ENCODE measurements at places on chromosomes 16 and 17.

DNA sequence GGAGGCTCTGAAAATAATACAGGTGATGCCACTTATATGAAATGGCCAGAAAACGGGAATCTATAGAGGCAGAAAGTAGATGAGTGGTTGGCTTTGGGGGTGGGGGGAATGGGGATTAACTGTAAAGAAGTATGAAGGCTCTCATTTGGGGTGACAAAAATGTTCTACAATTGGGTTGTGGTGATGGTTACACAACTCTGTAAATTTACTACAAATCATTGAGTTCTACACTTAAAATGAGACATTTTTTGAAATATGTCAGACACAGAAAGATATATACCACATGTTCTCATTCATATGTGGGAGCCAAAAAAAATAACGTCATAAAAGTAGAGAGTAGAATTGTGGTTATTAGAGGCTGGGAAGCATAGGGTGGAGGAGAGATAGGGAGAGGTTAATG, 25.7 kb downstream of the ARHGAP17 start:
- no peak for DNase-seq

- no peak for DNase-seq
Observed at GRCh38 chr17:77478281-77478680, 337.5 kb downstream of the SEC14L1 start.

DNA sequence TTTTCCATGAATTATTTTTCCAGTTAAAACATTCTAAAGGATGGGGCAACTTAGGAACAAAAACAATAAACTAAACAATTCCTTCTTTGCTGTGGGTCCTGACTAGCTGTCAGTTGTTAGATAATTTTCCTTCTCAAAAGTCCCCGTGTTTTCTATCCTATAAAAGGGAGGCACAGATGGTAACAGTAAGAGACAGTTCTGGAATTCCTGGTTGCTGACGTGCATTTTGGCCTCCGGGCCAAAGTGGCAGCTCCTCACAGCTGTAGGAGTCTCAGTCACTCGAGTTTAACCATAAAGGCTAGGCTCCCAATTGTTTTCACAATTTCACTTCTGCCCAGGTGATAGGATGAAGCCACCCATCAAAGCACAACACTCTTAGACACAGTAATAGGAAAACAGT, 77.0 kb upstream of the ZNF423 start:
- DNase-seq, result peak; percentile 5

GRCh38 chr17:37359682-37360188, 16.1 kb upstream of the C17orf78 start:
- DNase-seq, result peak; percentile 40

DNA sequence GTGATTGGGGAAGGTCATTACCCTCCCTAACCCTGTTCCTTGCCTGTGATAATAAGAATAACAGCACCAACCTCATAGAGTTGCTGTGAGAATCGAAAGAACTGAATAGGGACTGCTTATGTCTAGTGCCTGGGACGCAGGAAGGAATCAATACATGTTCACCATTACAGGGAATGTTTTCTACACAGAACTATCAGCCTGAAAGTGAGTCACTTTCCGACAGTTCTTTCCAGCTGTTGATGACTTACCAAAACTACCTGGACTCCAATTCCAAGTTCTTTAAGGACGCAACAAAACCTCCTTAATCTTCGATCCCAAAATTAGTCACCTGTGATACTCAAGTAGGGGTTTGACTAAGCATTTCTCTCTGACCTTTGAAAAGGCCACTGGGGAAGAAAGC, 29.4 kb downstream of the ZNF423 start:
- no peak for DNase-seq

DNA sequence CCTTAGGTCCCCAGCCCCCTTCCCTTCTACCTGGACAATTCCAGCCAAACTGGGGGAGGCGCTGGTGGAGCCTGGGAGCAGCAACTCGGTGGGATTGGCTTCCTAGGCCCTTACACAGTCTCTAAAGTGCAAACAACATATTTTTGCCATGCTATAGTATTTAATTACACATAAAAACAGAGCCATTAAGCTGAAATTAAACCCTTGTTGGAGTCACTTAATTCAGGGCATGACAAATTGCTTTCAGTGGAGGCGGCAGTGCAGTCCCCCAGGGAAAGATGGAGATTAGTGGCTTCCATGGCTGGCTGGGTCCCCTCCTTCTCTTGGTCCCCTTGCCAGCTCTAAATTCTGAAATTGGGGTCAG, 17.3 kb downstream of the IGFBP4 start:
- no peak for DNase-seq

DNA sequence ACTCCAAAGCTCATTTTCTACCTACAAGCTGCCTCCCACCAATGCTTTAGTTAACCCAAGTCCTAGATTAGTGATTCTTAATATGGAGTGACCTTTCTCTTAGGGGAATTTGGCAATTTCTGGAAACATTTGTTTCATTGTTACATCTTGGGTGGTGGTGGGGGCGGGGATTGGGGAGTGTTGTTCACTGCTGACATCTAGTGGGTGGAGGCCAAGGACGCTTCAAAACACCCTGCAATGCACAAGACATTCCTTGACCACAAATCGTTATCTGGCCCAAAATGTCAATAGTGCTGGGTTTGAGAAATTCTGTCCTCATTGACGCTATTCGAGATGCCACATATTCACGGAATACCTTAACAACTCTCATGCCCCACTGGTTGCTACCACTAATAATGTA, 282.9 kb downstream of the RBFOX1 start:
- no peak for DNase-seq

- no peak for DNase-seq
Observed at GRCh38 chr17:17505610-17506171, 9.5 kb upstream of the RASD1 start.

GRCh38 chr16:62033065-62033464, 3.2 kb downstream of the CDH8 start:
- no peak for DNase-seq

DNA sequence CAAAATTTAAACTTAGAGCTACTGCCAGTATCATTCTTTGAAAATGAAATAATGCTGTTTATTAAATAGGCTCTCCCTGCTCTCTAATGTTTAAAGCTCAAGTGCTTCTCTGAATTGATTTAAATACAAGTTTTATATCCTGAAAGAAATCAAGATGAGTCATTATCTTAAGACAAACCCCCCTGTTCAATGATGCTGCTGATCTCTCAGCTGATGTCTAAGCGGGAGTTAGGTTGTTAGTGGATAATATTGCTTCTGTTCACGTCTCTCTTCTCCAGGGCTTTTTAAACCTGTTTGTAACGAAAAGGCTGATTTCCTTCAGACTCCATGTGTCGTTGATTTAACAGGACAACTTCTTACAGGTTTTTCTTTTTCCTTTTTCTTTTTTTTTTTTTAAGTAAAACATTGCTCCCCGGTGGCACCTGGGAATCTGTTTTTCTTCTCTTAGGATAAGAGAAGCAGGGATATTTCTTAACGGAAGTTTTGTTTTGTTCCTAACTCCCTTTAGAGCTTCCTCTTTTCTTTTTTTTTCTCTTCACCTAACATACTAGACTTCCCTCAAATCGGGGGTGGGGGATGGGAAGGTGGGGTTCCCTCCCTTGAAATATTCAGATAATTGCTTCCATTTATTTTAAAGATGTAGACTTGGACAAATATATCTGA, 807 bp upstream of the LYRM9 start:
- no peak for DNase-seq

DNA sequence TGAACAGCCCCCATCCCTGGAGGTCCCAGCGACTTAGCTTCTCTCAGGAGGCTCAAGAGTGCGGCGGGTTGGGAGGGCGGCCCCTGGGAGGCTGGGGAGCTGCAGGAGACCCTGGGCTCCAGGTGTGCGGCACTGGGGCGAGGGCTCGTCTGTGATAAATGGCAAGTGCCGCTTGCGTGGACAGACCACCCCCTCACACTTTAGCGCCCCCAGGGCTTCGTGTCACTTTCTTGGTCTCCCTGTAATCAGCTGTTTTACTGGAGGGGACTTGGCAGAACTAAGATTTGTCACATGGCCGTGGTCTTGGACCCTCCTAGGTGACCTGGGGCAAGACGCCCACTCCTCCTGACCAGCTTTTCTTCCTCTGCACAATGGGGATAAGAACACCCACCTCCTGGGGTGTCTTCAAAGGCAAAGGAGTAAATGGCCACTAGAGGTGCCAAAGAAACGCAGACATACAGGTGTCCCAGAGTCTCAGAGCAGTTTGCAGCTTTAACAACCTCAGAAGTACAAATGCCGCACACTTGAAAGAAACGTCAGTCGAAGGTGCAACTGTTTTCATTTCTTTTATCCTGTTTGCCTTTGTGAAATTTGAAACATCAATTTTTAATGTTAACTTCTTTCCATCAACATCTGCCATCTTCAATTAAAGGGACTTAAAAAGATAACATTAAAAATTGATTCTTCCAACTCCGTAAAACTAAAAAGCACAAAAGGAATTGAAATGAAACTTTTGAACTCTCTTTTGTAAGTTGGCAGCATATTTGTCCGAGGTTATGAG, 946 bp downstream of the OSGIN1 start:
- no peak for DNase-seq

DNA sequence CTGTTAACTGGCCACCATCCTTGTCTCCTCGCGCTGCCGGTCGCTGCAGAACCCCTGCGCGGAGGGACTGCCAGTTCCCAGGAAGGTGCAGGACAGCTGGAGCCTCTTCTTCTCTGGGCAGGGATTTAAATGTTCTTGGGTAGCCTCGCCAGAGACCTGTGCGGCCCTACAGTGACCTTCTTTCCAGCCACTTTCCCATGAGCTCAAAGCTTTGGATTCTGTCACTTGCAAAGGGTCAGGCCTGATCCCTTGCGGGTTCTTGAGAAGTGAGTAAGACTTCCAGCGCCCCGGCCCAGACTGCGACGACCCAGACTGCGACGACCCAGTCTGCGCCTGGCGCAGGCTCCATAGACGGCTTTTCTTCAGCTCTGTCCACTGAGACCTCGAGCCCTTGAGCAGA, 1.4 kb upstream of the SLFN5 start:
- no peak for DNase-seq

DNA sequence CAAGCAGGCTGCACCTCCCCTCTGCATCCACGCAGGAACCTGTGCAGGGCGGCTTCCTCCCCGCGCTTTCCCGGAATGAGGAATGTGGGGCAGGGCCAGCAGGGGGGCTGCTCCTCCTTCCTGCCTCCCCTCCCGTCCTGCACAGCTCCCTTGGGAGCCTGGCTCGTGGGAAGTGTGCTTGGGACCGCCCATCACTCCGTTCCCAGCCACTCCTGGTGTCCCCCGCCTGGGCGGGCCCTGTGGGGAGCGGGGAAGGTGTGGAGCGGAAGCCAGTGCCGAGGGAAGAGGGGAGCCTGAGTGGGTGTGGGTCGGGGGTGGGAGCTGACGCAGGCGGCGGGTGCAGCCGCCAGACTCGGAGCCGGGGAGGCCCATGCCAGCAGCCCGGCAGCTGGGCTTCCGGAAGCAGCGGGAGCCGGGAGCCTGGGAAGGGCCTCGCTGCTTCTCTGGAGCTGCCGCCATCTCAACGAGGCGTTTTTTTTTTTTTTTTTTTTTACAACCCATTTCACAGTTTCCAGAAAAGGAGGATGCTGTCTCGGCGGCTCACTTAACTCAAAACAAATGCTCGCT, 24.1 kb downstream of the BAHCC1 start:
- peak; percentile 66 for DNase-seq

GRCh38 chr17:79003661-79004411, 5.7 kb downstream of the CANT1 start:
- no peak for DNase-seq

GRCh38 chr17:61144617-61145564, 254.8 kb upstream of the TBX2 start:
- no peak for DNase-seq

Data from foreskin keratinocyte (primary cell).